ENCODE measurements at places on chromosomes 6 and 20.

DNA sequence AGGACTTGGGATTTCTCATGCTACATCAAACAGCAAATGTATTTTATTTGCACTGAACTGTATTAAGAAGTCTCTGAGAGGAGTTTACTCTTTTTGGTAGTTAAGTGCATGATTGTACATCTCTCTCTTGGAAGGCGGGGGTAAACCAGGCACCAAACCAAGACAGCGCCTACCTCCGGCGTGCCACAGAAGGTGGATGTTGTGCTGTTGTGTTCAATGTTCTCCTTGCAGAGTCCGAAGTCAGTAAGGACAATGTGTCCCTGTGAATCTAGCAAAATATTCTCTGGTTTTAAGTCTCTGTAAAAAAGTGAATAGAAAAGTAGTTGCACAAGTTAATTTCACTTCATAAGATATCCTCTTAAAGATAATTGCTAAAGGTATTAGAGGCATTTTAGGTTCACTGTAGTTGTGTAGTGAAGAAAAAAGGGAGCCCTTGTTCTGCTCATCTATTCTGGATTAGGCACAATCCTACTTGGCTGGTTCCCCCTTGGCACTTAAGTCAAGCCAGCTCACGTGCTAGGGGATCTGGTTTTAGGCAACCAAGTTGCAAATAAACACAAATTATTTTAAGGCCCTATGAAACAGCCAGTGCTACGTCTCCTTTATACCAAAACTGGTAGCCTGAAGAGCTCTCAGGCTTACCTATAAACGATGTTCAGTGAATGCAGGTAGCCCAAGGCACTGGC lies 119.7 kb upstream of the SLC2A12 start:
- DNase-seq, result no peak

GRCh38 chr20:58715391-58715800 lies 22.8 kb downstream of the NPEPL1 start:
- no peak for DNase-seq

- DNase-seq, result no peak
Measured at GRCh38 chr6:5102267-5102970, 17.3 kb downstream of the PPP1R3G start.

DNA sequence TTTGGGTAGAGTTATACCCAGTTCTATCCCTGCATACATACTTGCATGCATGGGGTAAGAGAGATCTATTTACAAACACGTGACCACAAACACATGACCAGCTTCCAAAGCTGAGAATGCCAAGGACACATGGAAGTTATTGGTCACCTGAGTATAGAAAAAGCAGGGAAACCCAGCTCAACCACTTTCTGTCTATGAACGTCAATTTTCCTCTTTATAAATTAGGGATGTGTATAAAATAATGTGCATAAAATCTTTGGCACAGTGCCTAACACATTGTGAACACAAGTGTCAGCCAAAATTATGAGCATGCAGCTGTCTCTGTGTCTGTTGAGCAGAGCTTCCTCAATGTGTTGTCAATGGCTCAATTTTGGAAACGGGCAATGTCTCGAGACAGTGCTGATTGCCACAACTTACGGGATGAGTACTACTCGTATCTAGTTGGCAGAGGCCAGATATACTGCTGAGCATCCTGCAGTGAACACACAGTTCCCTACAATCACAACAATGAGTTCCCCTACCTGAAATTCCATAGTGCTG lies 44.9 kb downstream of the TPD52L1 start:
- DNase-seq, result no peak

- no peak for DNase-seq
Measured at GRCh38 chr6:143647191-143647590, 30.6 kb upstream of the PHACTR2 start.

- DNase-seq, result no peak
Measured at GRCh38 chr6:121851056-121851455, 415.6 kb downstream of the GJA1 start.

DNA sequence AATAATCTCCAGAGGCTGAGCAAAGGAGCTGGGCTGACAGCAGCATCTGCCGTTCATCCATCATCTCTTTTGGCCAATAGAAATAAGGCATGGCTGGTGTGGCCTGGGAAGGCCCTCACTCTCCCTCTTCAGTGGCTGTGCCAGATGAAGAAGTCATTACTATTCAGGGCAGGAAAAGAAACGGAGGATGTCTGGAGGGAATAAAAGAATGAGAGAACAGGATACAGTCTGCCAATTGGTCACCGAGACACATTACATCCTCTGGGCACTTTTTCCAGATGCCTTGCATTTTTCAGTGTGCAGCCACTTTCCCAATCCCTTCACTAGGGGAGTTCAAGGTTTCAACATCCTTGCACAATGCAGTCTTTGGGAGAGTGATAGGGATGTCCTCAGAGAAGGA lies 32.2 kb upstream of the VGLL2 start:
- DNase-seq, result no peak

GRCh38 chr20:22389836-22390542 lies 194.4 kb downstream of the FOXA2 start:
- no peak for DNase-seq

DNA sequence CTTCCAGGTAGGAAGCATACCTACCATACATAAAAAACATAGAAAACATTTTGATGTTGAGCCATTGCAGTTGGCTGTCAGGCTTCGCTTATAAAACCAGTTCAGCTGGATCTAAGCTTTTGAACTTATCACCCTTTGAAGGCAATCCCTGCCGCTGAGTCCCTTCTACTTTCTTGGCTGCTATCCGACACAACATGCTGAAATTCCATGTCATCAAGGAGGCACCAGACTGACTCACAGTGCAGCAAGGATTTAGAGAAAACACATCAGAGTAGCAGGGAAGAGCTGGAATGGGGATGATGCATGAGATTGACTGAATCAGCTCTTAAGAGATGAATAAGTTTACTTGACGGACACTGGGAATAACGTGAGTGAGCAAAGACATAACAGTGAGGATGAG lies 135.0 kb upstream of the MAN1A1 start:
- DNase-seq, result no peak

DNA sequence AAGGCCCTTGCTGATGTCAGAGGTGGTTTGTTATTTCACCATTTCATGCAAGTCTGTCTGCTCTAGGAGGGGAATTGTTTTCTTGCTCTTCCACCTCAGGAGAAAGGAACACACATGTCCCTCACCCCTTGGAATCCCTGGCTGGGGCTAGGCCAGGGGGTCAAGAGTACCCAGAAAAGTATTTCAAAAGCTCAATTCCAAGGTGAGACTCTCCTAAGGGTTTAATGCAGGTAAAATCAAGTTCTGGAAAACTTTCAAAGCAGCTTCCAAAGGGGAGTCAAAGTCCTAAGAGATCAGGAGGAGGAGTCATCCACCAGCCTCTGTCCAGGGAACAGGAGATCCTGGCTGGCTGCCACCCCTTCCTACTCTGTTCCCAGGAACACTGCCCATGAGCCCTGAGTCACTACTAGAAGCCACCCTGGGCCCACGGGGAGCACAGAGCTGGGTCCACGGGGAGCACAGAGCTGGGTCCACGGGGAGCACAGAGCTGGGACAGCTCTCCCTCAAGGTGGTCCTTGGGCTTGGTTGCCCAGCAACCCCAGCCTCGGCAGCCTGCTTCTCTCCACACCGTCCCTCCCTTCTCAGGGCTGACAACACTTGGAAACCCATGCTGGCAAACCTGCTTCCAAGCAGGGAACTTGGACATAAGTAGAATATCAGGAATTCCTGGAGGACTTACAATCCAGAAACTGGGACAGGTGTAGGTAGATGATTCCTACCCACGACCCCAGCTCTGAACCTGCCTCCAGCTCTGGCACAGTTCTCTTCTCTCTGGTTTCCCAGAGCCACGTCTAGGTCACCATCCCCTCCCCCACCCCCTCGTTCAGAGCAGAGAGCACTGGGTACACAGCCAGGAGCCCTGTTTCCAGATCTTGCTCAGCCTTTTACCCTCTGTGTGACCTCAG lies 35.3 kb upstream of the CDKN1A start:
- DNase-seq, result no peak

GRCh38 chr6:802701-803100 lies 109.8 kb upstream of the EXOC2 start:
- DNase-seq, result no peak

- no peak for DNase-seq
Measured at GRCh38 chr6:154625721-154626120, 107.5 kb upstream of the SCAF8 start.
